ENCODE measurements at places on chromosomes 13 and 19.

DNA sequence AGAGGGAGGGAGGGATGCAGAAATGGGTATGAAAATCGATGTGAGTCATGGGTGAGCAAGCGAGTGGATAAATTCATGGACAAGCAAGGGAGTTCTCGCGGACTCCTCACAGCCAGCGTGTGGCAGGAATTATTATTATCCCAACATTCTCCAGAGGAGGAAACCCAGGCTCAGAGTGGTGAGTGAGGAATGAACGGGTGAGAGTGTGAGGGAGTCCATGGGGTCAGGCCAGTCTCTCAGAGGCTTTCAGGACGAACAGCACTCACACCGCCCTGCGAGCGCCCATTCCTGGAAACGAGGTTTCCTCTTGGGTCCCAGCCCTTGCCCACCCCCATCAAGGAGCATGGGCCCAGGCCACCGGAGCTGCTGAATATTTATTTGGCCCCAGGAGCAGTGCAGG, 6.3 kb upstream of the DNAAF3 start:
- DNase-seq, result no peak

DNA sequence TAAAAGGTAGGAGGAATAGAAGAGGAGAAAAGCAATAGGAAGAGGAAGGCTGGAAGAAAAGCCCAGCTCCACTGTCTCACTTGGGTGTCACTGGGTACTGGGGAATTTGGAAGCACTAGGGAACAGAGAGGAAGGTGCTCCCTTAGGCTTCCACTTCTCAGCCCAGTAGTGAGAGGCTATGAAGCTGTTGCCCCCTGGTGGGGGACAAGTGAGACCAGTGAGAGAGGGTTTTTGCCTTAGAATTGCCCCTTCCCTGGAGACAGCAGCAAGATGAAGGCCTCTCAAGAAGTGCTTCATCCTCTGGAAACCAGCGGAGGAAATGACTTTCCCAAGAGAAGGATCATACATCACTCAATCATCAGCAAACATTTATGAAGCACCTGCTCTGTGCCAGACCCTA, 4.7 kb upstream of the ZNF606 start:
- DNase-seq, result peak; percentile 19

- no peak for DNase-seq
These were observed 2.8 kb upstream of the TPM4 start for GRCh38 chr19:16073481-16073880.

DNA sequence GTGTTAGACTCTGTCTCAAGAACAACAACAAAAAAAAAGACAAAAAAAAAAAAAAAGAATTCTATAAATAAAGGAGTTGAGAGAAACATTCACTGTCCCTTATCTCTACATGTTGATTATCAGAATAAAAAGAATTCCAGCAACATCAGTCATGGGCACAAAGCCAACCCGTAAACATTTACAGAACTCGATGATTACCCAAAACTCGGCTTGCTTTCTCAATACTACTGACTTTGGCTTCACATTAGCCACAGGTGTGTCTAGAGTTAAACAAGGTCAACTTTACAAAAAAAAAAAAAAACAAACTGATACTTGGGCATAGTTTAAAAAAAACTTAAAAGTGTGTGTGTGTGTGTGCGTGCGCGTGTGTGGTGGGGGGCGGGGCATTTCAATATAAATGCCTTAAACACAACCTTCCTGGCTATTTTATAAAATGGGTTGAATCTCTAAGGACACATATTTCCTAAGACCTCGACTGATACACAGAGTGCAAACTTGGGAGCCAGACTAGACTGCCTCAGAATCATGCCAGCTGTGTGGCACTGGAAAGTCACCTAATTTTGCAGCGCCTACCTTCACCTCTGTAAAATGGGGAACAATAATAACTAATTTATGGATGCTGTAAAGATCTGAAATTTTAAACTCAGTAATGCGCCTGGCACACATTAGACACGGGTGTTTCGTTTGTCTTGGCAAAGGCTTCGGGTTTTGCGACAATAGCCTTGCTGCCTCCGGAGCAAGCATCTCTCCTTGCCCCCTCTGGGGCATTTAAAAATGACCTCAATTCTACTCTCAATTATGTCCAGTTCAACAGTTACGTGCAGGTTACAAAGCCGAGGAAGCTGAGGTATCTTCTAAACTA, 922 bp downstream of the EBPL start:
- peak; percentile 71 for DNase-seq

- DNase-seq, result no peak
These were observed 5.4 kb upstream of the MCF2L start for GRCh38 chr13:112963641-112964040.

DNA sequence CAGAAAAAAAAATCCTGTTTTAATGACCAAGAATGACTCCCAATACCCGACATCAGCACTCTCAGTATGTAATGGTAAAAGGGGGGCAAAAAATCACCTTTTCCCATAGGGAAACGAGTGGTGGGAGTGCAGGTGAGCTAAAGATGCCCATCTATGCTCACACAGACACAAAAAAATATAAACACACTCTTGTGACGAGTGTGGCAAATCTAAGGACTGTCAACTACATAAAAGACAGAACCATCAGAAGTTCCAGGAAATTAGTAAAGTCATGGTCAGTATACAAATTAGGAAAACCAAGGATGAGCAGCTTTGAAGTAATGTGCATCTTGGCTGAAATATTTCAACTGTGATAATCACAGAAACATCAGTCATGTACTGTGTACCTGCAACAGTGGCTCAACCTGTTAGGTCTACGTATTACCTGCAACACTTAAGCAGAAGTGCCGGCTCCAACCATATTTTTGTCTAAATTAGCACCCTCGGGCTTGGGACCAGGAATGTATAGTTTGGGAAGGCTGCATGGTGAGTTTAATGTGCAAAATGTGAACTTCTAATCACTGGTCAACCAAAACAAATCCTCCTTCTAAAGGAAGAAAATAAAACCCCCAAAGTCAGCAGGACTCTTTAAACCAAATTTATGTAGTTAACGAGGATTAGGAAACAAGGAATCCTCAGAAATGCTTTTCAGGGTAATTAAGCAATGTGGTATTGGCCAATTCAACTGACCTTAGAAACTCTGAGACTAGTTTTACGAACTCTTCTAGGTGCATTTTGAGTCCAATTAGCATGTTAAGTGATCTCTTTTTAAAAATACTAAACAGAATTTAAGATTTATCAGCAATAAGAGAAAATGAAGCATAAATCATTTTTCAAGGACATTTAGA, 24.3 kb downstream of the ANKRD10 start:
- peak; percentile 24 for DNase-seq

- DNase-seq, result no peak
These were observed 281.2 kb downstream of the SHISA2 start for GRCh38 chr13:25770601-25771000.

GRCh38 chr13:51221674-51222036, 543 bp upstream of the FAM124A start:
- DNase-seq, result no peak
